ENCODE measurements at places on chromosomes 6 and 20.
A peak's percentile ranks its signal among the peaks of the same experiment; 100 is the strongest.

DNA sequence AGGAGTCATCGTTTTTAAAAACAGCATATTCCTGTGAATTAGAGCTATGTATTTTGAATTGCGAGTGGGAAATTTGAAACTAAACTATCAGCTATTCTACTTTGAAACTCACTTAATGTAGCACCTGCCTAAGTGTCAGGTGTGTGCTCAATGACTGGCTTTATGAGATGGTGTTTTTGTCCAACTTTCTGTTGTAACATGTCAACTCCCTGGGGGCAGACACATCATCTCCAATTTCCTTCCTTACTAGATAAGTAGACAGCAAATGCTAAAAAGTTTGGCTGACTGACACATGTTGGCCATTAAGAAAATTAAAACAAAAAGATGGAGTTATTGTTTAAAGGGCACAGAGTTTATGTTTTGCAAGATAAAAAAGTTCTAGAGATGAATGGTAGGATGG is 226.9 kb downstream of the TFAP2B start:
- no peak for DNase-seq

DNA sequence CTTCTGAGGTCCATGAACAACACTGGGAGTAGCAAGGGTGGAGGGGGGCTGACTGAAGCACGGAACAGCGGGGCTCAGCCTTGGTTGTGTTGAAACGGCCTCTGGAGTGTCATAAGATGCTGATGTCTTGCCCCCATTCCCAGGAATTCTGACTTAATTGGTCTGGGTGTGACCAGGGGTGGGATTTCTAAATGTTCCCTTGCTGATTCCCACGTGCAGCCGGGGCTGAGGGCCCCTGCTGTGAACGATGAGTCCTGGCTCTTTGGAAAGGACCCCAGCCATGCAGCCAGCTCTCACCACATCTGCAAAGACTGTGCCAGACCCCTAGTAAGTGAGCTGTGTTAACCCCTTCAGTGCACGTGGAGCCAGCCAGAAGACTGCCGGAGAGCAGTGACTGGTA is 28.6 kb upstream of the FAM50B start:
- no peak for DNase-seq

DNA sequence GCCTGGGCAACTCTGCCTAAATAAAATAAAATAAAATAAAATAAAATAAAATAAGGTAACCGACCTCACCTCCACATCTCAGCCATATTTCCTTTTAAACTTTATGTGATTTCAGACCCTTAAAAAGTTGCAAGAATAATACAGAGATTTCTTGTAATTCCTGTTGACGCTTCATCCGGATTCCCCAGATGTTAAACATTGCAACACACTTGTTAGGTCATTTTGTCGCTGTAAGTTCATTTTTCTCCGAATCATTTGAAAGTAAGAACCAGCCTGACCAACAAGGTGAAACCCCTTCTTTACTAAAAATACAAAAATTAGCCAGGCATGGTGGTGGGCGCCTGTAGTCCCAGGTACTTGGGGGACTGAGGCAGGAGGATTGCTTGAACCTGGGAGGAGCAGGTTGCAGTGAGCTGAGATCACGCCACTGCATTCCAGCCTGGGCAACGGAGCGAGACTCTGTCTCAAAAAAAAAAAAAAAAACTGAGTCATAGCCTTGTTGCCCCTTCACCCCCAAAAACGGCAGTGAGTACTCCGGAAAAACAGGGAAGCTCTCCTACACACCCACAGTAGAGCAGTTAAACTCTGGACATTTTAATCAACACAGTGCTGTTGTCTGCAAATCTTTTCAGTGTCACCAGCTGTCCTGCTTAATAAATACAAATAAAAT is 5.9 kb downstream of the PYGB start:
- no peak for DNase-seq

GRCh38 chr6:138815797-138816528 is 20.1 kb downstream of the ECT2L start:
- DNase-seq, result no peak

GRCh38 chr6:24668997-24669361 is 2.1 kb downstream of the ACOT13 start:
- no peak for DNase-seq

GRCh38 chr6:165721356-165721755 is 58.3 kb upstream of the PDE10A start:
- no peak for DNase-seq

DNA sequence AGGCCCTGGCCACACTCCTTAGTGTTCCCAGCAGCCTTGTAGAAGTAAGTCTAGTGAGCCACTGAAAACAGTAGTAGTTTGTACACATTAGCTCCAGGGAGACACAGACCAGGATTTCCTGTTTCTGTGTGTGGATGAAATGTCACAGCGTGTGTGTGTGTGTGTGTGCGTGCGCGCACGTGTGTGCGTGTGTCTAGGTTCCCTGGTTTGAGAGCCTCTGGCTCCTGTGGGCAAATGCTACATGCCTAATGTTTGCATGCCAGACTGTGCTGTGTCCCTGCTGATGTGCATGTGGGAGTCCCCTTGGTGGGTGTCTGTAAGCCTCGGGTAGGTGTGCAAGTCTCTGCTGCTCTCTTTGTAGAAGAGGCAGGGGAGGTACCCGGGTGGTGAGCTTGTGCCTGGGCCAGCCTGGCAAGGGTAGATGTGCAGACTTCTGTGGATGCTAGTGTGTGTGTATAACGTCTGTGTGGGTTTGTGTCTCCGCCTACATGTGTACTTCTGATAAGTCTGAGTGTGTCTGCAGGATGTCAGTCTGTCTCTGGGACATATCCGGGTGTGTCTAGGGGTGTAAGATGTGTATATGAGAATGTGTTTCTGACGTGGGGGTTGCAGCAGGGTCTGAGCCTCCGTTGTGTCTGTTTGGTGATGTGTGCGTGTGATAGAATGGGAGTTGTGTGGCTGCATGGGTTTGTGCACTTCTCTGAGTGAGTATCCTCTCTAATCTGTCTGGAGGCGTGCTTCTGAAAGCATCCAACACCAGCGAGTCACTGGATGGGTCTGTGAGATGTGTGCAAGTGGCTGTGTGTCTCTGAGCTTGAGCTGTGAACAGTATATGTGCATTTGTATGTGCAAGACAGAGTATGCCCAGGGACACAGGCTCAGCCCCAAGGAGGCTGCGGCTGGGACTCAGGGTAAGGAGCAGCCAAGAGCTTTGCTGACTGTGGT is 19.0 kb upstream of the TLDC2 start:
- DNase-seq, result no peak

- peak; percentile 46 for DNase-seq
Measured at GRCh38 chr20:31663838-31664695, 26.4 kb downstream of the COX4I2 start.

- DNase-seq, result peak; percentile 98
Measured at GRCh38 chr6:6686748-6687601, 98.5 kb downstream of the LY86 start.

GRCh38 chr6:36076178-36077063 is 48.8 kb downstream of the MAPK14 start:
- no peak for DNase-seq

- no peak for DNase-seq
Measured at GRCh38 chr20:45921337-45922189, 9.6 kb upstream of the PLTP start.

- no peak for DNase-seq
Measured at GRCh38 chr6:166553563-166554271, 32.8 kb downstream of the RAMACL start.

GRCh38 chr20:32823078-32823477 is 3.3 kb downstream of the MAPRE1 start:
- DNase-seq, result no peak

DNA sequence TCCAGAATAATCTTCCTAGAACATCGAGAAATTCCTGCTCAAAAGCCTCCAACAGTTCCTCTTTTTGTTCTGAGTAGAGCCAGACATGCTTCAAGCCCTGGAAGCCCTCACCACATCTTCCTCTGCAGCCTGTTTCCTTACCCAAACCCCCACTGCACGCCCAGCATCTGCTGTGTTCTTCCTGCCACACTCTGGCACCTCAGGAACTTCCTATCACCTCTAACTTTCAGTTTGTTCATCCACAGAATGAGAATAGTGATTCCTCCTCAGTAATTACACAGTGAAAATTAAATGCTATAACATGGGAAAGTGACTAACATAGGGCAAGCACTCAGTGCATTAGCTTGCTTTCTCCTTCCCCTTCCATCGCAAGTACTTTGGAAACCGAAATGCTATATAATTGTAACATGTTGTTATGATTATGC is 26.3 kb downstream of the C6orf89 start:
- DNase-seq, result no peak

DNA sequence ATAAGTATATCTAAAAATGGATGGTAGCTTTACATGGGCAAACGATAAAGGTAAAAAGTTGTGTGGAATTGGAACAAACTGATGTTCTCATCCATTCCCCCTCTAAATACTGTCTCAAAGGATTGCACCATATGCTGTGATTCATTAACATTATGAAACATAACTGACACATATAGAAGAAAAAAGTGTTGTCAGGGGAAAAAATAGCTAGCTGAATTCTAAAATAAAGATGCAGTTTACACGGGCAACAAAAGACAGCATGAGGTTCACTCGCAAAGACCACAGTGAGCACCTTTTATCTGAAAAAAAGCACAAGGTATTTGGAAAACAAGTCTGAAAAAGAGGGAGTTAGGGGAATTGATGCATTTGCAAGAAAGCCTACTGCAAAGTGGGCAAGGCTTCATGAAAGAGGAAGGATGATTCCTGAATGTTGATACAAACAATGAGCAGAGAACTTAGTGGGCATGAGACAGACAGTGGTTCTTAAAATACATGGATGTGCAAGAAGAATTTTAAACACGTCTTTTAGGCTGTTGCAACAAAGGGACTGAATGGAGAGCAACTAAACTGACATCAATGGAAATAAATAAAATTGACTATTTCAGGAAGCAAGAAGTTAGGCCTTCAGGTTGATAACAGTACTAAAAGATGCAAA is 280.9 kb downstream of the KIF16B start:
- no peak for DNase-seq

DNA sequence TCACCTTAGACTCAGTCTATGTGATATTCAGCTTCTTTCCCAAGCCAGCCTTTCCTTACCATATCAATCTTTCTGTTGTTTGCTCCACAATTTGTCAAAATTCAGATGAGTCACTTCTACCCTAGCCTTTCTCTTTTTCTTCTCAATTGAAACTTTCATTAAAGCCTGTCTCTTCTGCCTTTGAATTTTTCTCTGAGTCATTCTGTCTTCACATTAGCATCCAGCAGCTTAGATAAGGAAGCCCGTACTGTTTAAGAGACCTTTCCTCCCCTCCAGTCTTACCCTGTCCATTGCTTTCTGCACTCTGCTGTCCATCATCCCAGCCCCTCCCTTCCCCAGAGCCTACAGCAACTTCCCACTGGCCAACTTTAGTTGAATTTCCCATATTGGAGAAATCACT is 34.9 kb upstream of the RALGAPA2 start:
- no peak for DNase-seq

DNA sequence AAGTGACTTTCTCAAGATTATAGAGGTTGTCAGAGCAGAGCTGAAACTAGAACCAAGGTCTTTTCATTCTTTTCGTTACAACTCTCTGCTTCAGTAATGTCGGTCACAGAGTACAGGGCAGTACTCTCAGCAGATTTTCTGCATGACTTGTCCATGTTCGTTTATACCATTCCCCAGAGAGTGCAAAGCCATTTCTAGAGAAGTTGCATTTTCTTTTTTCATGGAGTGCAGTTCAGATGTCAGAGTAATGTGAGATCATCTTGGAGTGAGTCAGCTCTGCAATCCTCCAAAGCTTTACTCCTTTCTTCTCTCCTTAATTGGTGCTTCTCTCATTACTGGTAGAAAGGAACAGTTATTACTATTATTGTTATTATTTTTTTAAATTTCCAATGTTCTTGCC is 115.6 kb upstream of the B3GAT2 start:
- DNase-seq, result no peak

GRCh38 chr6:105824732-105825131 is 261.4 kb upstream of the PRDM1 start:
- no peak for DNase-seq

DNA sequence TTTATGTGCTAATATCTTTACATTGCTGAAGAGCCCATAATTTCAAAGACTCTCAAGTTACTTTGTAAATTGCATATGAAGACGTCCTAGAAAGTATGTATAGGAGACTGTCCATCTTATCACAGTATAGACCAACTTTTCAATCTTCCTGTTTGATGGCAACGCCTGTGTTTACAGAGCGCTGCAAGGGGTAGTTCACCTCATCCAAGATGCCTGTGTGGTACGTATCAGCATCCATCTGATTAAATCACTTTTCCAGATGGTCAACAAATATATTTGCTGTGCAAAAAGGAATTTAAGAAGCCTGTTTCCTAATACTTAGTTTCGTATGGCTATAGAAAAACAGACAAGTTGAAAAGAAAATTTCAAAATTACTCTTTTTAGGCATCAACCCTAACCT is 17.9 kb upstream of the PDE10A start:
- DNase-seq, result no peak

DNA sequence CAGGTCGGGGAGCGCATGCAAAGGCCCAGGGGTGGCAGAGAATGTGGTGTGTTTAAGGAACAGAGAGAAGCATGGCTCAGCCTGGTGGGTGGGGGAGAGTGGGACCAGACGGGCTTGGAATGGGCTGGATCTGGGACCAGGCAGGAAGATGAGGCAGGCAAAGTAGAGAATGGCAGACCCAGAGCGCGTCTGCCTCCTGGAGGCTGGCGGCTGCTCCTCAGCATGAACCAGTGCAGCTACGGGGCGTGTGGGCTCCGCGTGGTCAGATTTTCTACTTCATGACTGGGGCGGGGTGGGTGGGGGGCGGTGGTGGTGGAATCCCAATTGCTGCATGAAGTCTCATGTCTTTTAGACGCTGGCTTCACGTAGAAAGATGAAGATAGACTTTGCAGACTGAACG is 135.6 kb downstream of the TFAP2C start:
- DNase-seq, result no peak

GRCh38 chr6:111559188-111560097 is 46.2 kb downstream of the TRAF3IP2 start:
- no peak for DNase-seq

DNA sequence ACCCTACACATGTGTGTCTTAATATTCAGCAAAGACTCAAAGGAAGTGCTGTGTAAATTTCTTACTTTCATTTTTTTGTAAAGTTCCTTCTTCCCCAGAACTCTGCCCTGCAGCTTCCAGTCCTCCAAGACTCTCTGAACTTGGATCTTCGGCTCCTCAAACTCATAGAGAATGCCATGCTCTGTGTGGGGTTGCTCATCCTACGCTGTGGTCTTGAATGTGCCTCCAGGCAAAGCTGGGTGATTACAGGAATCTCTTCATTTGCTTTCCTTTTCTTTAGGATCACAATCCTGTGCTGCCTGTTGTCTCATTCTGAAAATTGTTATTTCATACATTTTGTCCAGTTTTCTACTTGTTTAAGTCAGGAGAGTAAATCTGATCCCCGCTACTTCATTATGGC is 14.5 kb upstream of the CDC5L start:
- DNase-seq, result no peak

Data from upper lobe of left lung (tissue), 6 donors.